ENCODE measurements at places on chromosomes 12 and 14.

GRCh38 chr14:102691763-102692162, 85.5 kb upstream of the TRAF3 start:
- DNase-seq: no peak

- no peak for DNase-seq
Observed at GRCh38 chr14:100476012-100476822, 111.0 kb downstream of the BEGAIN start.

DNA sequence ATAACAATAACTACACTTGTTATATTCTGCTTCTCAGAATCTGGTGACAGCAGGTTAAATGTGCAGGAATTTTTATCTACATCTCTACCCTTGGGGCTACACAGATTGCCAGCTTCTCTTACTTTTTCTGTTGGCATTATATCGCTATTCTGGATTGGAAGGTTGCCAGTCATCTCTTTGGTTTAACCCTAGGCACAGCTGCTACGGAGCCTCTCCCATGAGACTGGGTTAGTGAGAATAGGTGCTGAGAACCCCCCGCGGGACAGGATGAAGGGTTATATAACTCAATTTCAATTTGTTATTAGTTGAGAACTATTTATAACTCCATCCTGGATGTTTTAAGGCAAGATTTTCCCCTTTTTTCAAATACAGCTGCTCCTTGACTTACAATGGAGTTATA, 73.1 kb downstream of the ACADS start:
- DNase-seq: no peak

GRCh38 chr14:93957333-93957710, 19.0 kb downstream of the ASB2 start:
- no peak for DNase-seq

DNA sequence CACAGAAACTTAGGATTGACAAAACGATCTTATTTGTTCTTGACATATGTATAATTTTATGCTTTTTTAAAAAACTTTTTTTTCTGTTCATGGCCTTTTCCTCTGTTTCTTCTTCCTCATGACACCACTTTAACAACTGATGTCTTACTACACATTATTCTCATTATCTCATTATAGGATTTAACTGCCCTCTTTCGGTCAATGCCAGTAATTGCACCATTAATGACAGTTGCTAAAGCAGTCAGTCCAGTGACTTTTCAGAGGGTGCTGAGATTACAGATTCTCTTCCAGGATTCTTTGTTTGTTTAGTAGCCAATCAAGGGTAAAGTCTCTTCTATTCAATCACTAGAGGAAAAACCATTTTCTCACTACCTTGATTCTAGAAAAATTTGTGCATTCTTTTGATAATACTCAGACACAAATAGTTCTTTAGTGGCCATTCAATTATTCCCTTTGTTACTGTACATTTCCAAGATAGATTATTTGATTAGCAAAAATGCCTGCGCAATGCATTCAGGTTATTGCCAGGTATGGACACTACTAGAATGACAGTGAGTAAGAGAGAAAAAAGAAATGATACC, 50.1 kb downstream of the KLRG1 start:
- no peak for DNase-seq

DNA sequence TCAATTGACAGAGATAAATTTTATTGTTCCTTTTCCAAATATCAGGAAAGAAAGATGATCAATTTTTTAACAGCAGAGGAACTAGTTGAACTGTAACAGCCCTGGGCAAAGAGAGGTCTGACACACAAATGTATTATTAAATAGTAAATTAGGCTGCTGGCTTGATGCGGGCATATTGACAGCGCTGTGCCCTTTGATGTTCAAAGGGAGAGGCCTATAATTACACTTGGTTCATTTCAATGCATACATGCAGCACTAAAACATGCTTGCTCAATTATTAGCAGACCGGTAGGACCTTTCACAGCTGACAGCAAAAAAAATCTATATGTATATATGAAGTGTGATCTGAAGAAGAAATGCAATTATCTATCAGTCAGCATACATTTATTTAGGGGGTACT, 219.8 kb downstream of the SLC2A13 start:
- no peak for DNase-seq

DNA sequence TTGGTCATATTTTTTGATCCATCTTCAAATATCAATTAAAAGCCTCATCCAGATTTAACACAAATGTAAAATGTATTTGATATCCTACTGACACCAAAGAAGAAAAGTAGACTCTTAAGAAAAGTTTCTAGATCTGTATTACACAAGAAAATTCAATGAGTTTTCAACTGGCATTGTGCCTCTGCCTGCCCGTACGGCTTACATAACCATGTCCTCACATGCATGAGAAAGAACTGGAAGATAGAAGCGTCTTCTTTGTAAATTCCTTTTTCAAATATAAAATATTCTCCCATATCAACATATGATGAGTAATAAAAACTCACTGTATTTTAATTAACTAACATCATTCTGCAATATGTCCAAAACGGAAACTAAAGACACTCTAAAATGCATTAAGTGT, 7.2 kb downstream of the ANKS1B start:
- no peak for DNase-seq

GRCh38 chr12:95810411-95810810, 19.8 kb upstream of the NTN4 start:
- DNase-seq: no peak

DNA sequence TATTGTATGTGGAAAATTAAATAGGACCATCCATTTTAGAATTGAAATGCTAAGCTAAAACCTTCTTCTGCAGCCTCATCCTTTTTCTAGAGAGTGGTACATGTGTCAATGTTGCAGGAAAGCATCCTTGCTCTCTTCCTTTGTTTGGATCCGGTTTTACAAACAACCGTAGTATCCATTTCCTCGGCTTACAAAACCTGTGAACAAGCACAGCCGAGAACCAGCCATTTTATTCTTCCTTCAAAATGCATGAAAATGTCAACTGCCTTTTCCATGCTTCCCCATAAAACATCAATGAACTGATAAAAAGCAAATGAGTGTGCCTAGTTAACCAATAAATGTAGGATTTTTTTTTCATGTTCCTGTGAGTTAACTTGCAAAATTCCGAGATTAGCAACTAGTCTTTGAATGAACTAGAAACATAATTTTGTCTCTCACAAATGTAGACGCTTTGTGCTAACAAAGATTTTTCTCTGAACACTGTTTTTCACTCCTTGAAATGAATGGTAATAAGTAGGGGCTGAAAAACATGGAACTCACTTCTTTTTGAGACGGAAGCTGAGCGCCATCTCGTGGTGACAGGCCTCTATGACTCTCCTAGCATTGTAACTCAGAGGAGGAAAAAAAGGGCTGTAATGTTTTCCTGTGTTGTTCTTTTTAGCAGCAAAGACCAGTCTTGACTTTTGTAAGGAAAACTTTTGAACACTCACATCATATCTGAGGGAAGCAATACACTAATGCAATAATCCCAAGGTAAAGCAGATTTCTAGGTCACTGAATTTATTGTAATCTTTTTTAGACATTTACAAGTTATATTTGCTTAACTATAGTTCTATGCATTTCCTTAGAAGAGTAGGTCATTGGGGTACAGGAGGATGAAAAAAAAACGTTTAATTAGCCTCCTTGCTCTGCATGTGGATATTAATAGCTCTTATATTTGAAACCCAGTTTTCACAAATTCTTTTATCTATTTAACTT, 157.4 kb upstream of the FOXG1 start:
- peak; percentile 60 for DNase-seq

GRCh38 chr12:56198836-56199235, 9.6 kb upstream of the SMARCC2 start:
- no peak for DNase-seq

- no peak for DNase-seq
Observed at GRCh38 chr14:48384821-48385220, 709.4 kb upstream of the MDGA2 start.

All from SK-N-MC (cell line).